ENCODE measurements at places on chromosomes 3 and 15. TPM values are rescaled to one million over a fixed set of nuclear protein-coding genes. Genes with fewer than 3 reads are reported as not detected.

ECE2 gene
- not detected for total RNA-seq

LMAN1L gene
- not detected for total RNA-seq

CELF6 gene
- 0.57 TPM for total RNA-seq

TMEM40 gene
- not detected for total RNA-seq

AGBL1 gene
- not detected for total RNA-seq

LRRC3B gene
- not detected for total RNA-seq

MST1R gene
- total RNA-seq = not detected

CP gene
- not detected for total RNA-seq

LTK gene
- 0.57 TPM for total RNA-seq

MCTP2 gene
- total RNA-seq = 3.7 TPM

C3orf20 gene
- not detected for total RNA-seq

SH2D7 gene
- total RNA-seq = not detected

LRRC34 gene
- 5.6 TPM for total RNA-seq

GATA2 gene
- total RNA-seq = 7.5 TPM

TM4SF18 gene
- 0.23 TPM for total RNA-seq

IL17RD gene
- 0.46 TPM for total RNA-seq

CCDC13 gene
- 0.74 TPM for total RNA-seq

ENTPD3 gene
- total RNA-seq = not detected

All from Daoy (cell line).